Cortex of kidney (tissue), 1 donor: ENCODE measurements at places on chromosomes 12 and 14.

DNA sequence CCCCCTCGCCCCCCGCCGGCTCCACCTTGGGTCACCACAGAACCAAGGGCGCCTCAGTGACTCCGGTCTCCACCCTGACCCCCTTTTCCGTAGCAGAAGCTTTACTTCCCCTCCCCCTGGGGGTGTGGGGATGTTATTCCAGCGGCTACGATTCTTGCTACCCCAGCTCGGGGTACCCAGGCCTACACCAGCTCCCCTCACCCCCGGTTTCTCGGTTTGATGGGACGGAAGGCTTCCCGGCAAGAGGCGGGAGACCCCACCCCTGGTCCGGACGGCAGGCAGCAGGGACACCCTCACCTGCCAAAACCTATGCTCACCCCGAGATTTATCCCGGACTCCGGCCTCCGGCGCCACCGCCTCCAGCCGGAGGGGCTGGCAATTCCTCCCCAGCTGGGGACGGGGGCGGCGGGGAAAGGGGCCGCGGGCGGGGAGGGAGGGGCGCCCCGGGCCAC lies 619 bp downstream of the RAB15 start:
- DNase-seq = no peak

DNA sequence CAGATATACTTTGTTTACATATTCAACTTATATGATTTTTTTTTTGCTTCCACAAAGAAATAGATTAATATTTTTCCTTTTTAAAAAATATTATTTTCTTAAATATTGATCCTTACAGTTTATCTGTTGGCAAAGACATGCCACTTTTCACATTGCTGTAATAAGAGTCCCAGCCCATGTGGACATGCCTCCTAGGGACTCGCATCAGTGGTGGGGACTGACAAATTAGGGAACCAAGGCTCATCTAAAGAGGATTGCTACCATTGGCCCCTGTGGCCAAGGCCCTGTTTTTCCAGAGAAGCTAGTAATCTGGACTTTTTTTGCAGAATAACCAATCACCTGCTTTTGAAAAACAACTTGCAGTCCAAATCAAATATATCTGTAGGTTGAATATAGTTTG lies 27.8 kb upstream of the BMAL2 start:
- DNase-seq = no peak

DNA sequence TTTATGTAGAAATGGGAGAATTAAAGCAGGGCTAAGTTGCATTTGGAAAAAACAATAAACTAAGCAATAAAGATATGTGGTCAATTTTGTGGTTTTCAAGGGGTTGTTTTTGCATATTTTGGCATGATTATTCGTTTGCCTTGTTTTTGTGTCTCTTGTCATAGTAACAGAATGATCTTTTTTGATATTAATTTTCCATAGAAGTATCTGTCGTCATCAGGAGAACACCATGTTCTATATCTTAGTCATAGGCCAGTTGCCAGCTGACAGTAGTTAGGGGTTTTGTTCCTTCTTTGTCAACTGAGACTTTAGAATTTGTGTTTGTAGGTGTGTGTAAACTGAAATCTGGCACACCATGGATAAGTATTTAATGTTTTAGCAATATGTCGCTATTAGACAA lies 1354.8 kb downstream of the LRFN5 start:
- no peak for DNase-seq

GRCh38 chr12:120944645-120945217 lies 33.6 kb upstream of the HNF1A start:
- DNase-seq = no peak

- no peak for DNase-seq
Measured at GRCh38 chr12:117343296-117343695, 18.1 kb downstream of the NOS1 start.

DNA sequence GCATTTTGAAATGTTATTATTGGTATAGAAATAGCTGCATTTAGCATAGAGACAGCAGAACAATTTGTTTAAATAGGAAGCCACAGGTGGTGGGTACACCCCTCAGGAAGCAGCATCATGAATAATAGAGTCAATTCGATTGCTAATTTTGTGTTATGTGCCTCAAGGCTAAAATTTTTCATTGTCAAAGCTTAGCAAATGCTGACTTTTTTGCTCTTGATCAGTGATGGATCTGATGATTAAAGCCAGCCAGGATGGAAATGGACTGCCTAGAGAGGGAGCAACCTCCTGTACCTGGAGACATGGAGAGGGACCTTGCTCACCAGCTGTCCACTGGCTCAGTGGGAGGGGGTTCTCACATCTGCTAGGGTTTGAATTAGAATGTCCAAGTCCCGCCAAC lies 4.5 kb upstream of the KRT8 start:
- no peak for DNase-seq

DNA sequence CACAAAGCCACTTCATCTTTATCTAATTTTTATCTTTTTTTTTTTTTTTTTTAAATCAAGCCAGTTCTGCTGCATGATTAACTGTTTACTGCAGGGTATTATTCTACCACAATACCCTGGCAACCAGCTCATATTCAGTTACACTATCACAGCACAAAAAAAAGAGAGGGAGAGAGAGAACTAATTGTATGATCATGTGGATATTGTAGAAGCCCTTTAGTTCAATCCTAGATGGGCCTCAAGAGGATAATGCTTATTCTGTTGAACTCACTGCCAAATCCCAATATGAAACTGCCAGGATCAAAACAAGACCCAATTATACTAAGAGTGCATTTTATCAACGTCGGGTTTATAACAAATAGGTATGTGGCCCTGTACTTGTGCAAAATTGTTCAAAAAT lies 51.5 kb downstream of the MED13L start:
- DNase-seq = no peak

GRCh38 chr12:44372259-44372658 lies 503.9 kb downstream of the NELL2 start:
- no peak for DNase-seq

DNA sequence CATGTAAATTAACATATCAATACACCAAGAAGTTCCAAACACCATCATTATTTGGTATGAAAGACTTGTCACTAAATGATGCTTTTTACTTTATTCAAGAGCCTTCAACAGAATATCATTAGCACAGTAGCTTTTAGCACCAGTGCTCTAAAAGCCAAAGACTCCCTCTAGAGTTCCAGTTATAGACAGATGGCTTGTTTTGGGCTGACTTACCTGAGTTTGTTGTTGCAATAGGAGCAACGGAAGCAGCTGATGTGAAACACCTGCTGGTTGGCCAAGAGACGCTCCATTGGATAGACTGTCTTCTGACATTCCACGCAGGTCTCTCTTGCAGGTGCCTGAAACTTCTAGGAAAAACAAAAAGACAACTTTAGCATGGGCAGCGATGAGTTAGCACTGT lies 14.5 kb upstream of the CERS5 start:
- DNase-seq = no peak

- no peak for DNase-seq
Measured at GRCh38 chr12:130161261-130162243, 712 bp upstream of the FZD10 start.

- no peak for DNase-seq
Measured at GRCh38 chr12:27535318-27535717, 11.3 kb downstream of the PPFIBP1 start.

DNA sequence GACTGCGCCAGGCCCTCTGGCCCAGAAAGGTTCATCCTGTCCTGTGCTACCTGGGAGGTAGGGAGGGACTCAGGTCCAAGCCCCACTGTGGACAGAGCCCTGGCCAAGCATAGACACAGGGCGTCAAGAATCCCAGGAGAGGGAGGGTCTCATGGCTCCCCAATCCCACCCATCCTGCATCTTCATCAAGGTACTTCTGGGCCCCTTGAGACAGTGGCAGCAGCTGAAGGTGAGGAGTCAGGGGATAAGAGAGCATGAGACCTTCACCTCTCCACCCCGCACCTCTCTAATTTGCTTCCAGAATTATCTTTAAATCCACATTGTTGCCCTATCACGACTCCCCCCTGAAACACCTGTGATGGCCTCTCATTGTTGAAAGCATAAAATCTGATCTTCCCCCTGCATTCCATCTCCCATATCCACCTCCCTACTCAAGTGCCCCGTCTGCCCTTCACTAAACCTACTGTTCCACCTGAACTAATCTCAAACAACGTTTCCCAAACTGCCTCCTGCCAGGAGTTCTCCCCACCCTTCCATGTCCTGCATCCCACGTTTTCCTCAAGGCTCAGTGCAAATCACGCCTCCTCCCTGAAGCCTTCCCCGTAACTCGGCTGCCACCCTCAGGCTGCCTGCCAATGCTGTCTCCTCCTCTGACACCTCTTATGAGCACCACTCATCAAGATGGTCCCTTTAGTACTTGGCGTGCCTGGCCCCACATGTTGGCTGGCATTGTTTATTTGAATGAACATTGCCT lies 27.1 kb downstream of the KRT18 start:
- DNase-seq = no peak

DNA sequence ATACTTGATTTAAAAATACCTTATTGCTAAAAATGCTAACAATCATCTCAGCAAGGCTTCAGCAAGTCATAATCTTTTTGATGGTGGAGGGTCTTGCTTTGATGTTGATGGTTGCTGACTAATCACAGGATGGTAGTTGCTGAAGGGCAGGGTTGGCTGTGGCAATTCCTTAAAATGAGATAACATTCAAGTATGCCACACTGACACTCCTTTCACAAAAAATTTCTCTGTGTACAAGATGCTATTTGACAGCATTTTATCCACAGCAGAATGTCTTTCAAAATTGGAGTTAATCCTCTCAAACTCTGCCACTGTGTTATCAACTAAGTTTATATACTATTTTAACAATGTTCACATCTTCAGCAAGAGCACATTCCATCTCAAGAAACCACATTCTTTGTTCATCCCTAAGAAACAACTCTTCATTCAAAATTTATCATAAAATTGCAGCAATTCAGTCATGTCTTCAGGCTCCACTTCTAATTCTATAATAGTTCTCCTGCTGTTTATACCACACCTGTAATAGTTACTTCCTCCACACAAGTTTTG lies 16.1 kb downstream of the SCAF11 start:
- DNase-seq = no peak

DNA sequence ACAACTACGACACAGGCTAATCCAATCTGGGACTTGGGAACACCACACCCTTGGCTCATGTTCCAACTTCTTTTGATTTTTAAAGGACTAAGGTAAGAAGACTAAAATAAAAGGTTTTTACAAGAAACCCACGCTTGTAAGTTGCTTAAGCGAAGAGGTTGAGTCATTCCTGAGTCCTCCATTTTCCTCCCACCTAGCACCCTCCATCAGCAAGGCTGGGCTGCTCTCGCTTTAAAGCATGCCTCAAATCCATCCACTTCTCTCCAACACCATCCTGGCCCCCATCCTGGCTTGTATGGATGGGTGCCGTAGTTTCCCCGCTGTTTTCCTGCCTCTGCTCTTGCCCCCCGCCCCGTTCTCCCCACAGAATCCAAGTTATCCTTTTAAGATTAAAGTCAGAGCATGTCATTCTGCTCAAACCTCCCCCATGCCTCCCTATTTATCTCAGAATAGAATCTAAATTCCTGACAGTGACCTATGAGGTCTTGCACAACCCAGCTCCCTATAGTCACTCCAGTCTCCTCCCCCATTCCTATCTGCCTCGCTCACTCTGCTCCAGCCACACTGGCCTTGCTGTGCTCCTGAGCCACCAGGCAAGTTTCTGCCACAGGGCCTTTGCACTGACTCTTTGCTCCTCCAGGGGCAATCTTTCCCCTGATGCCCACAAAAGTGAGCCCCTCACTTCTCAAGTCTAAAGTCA lies 34.5 kb downstream of the SCARB1 start:
- no peak for DNase-seq

- DNase-seq = no peak
Measured at GRCh38 chr12:64001439-64001838, 156.9 kb downstream of the SRGAP1 start.

- no peak for DNase-seq
Measured at GRCh38 chr12:53871367-53871766, 67.3 kb upstream of the HOXC13 start.

GRCh38 chr14:51575349-51576116 lies 76.2 kb upstream of the FRMD6 start:
- no peak for DNase-seq

DNA sequence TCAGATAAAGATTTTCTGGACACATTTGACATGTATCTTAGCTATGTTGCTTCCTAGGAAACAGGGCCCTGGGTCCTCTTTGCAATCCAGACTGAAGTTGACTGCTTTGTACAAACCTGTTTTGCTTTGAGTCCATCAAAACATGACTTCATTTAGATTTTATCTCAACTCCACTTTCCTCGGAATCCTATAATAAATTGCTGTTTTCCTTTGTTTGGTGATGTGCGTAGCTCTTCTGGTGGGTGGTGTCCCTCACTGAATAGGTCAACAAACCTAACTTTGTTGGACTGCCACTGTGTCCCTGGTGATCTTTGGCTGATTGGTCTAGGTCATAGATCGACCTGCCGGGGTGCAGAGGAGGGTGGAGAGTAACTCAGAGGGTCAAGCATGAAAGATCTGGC lies 735 bp upstream of the P2RX7 start:
- DNase-seq = no peak

DNA sequence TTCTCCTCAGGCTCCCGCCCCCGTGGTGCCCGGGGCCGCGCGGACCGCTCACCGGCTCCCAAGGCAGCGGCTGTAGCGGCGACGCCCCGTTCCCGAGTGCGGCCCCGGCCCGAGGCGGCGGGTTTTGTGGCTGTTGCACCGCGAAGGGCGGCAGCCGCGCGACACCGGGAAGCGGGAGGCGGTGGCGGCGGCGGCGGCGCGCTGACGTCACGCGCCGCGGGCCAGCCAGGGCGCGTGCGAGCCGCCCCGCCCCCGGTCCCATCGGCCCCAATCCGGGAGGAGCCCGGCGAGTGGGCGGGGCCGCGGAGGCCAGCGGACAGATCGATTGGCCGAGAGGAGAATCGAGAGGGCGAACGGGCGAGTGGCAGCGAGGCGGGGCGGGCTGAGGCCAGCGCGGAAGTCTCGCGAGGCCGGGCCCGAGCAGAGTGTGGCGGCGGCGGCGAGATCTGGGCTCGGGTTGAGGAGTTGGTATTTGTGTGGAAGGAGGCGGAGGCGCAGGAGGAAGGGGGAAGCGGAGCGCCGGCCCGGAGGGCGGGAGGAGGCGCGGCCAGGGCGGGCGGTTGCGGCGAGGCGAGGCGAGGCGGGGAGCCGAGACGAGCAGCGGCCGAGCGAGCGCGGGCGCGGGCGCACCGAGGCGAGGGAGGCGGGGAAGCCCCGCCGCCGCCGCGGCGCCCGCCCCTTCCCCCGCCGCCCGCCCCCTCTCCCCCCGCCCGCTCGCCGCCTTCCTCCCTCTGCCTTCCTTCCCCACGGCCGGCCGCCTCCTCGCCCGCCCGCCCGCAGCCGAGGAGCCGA lies at the start of gene YY1:
TSS of gene YY1 (plus strand) at position 726 of the 792 bp plus-strand sequence. CDS start 101 bp downstream, outside the sequence.
- peak; percentile 96 for DNase-seq

DNA sequence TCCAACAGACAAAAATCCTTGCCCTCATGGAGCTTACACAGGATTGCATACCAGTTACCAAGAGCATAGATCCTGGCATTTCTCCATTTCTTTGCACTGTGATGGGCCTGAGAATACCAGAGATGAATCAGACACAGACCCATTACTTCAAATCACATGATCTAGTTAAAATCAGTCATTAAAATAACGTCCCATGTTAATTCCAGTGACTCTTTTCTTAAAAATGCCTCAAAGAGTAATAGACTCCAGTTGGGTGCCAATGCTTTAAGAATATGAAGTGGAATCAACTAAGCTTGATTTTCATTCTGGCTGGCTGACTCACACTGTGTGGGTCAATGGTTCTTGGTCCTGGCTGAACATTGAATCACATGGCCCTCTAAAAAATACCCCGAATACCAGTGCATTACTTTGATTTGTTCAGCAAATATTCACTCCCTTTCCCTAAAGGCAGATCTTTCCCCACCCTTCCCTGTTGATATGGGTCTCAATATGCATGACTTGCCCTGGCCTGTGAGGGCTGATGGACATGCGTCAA lies 11.0 kb downstream of the ASB2 start:
- no peak for DNase-seq

- no peak for DNase-seq
Measured at GRCh38 chr12:334125-334524, 55.0 kb downstream of the KDM5A start.

- DNase-seq = no peak
Measured at GRCh38 chr14:103879570-103880347, 32.4 kb upstream of the PPP1R13B start.
